Keratinocyte (primary cell): ENCODE measurements at places on chromosomes 12 and 14. TPM values are rescaled to one million over a fixed set of nuclear protein-coding genes. Genes with fewer than 3 reads are reported as not detected.

GRCh38 chr12:51911788-51912711 lies 4.7 kb downstream of the ACVRL1 start:
- no peak for DNase-seq

GRCh38 chr12:15336768-15337553 lies 14.7 kb downstream of the PTPRO start:
- peak; percentile 32 for DNase-seq

GRCh38 chr14:88129306-88130056 lies 124.5 kb downstream of the GPR65 start:
- peak; percentile 17 for DNase-seq

DNA sequence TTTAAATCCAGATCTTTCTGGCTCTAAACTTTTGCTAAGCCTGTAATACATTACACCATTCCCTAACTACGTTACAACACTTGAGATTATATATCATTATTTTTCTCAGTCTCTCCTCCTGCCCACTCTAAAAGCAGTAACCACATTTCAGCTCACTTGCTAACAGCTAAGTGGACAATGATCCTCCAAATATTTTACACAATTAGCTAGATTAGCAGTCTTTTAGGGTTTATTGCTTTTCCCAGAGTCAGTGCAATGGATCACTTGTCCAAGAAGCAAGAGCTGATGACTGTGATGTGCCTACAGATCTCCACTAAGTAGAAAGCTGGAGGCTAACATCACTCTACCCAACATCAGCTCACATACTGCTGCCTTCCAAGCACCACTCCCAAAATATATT lies 17.6 kb downstream of the CPNE8 start:
- no peak for DNase-seq

The SLC17A8 gene
- polyA plus RNA-seq: not detected in 3 replicates

The KCNC2 gene
- not detected in 3 replicates for polyA plus RNA-seq
